Mammary epithelial cell (primary cell): ENCODE measurements at places on chromosomes 6 and 20. TPM values are rescaled to one million over a fixed set of nuclear protein-coding genes. Genes with fewer than 3 reads are reported as not detected.
A peak's percentile ranks its signal among the peaks of the same experiment; 100 is the strongest.

- no peak for DNase-seq
Observed at GRCh38 chr6:30750379-30750668, 6.0 kb upstream of the IER3 start.

GRCh38 chr6:6591778-6592465, 3.4 kb downstream of the LY86 start:
- DNase-seq = no peak

DNA sequence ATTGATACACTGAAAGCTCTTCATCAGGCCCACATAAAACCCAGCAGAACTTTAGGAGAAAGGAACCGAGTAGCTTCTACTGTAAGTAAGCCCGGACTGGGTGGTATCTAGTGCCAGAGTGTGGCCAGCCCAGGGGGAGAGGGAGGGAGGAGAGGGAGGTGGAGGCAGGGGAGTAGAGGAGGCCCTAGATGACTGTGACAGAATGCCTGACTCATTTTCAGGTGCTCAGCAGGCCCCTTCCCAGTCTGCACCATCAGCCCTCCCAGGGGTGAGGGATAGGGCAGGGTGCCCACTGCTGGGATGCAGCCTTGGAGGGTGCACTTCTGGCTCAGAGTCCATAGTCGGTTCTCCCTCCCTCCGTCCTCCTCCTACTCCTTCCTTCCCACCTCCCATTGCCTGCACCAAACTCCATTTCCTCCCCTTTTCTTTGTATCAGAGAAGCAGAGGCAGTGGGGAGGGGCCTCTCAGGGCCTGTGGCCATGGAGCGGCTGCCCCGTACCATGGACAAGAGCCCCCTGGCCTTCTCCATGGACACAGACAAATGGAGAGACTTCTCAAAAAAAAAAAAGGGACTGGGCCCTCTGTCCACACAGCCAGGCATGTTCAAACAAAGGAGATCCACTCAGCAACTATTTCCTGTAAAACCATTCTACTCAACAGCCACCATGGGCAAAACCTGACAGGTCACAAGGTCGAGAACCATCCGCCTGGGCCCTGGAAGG, 184.9 kb upstream of the SNX9 start:
- DNase-seq = no peak

DNA sequence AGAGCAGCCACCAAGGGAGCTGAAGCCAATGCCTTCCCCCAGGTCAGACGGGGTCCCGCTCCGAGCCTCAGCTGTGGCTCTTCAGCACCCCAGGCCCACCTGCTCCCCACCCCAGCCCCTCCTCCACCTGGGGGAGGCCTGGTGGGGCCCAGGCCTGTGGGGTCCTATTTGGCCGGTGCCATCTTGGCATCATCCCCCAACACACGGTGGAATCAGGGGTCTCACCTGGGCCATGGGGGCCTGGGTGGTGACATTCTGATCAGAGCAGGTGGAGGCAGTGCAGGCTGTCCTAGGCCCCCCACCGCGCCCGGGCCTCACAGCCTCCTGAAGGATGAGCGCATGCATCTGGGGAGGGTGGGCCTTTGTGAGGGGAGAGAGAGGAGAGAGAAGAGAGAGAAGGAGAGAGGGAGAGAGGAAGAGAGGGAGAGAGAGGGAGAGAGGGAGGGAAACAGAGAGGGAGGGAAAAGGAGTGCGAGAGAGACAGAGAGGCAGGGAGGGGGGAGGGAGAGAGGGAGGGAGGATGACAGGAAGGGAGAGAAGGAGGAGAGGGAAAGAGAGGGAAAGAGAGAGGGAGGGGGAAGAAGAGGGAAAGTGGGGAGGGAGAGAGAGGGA, 23.9 kb upstream of the RBBP8NL start:
- no peak for DNase-seq

- DNase-seq = peak; percentile 98
Observed at GRCh38 chr6:90411292-90411781, 114.7 kb upstream of the BACH2 start.

- DNase-seq = no peak
Observed at GRCh38 chr20:32433311-32434021, 75.3 kb downstream of the ASXL1 start.

DNA sequence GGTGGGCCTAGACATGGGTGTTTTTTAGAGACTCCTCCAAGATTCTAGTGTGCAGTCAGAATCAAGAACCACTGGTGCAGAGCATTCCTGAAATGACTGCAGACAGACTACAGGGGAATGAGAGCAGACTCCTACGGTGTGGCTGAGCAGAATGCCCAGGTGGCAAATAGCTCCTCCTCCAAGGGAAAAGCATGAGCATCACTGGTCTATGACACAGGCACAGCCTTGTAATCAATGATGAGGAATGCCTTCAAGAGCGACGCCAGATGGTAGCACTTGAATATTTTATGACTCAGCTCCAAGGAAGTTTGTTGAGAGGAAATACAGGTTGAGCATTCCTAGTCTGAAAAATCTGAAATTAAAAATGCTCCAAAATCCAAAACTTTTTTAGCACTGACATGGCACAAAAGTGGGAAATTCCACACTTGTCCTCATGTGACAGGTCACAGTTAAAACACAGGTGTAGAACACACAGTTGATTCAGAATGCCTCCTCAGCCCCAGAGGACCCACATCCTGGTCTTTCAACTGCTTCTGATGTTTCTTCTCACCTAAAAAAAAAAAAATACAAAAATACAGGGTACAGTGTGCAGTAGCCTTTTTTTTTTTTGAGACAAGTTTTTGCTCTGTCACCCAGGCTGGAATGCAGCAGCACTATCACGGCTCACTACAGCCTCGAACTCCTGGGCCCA, 10.6 kb upstream of the FAM8A1 start:
- peak; percentile 91 for DNase-seq

DNA sequence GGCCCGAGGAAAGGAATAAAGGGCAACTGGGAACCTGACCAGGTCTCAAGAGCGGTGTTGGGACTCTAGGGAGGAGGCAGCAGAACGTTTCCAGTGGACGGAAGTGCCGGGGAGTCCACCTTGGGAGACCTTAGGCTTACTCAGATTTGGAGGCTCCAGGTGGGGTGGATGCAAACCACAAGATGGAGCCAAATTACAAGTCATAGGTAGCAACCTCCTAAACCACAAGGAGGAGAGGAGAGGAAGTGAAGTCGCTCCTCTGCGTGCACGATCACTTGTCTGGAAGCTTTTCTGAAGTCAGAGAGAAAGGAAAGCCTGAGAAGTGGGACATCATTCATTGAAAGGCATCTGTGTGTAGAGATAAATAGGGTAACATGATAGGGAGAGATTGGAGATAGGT, 9.3 kb downstream of the HLA-DOA start:
- DNase-seq = peak; percentile 29

GRCh38 chr6:89388846-89389245, 23.2 kb downstream of the RRAGD start:
- DNase-seq = no peak

GRCh38 chr6:137218473-137218916, 690 bp downstream of the IFNGR1 start:
- peak; percentile 78 for DNase-seq

- DNase-seq = no peak
Observed at GRCh38 chr6:14020551-14020950, 95.8 kb downstream of the RNF182 start.

DNA sequence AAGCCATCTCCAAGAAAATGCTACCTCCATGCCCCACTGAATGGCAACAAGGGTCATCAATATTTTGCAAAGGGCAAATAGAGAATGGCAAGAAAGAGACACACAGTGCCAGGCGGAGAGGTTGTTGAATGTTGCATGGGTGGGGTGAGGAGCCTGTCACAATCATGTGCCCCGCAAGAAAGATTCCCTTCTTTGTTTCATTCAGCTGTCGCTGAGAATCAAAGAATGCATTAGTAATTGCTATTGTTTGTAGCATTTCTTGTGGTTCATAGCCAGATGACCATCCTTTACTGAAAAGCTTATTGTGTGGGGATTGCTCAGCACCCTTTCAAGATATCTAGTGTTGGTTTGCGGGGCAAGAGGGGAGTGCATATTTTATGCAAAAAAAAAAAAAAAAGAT, 166.5 kb upstream of the QKI start:
- no peak for DNase-seq

CCDC170 gene
- total RNA-seq = not detected

SLC4A11 gene
- 6.7 TPM for total RNA-seq

NHSL1 gene
- 28.3 TPM for total RNA-seq

TRIM27 gene
- total RNA-seq = 49.2 TPM
